ENCODE measurements at places on chromosomes 5 and 9.

DNA sequence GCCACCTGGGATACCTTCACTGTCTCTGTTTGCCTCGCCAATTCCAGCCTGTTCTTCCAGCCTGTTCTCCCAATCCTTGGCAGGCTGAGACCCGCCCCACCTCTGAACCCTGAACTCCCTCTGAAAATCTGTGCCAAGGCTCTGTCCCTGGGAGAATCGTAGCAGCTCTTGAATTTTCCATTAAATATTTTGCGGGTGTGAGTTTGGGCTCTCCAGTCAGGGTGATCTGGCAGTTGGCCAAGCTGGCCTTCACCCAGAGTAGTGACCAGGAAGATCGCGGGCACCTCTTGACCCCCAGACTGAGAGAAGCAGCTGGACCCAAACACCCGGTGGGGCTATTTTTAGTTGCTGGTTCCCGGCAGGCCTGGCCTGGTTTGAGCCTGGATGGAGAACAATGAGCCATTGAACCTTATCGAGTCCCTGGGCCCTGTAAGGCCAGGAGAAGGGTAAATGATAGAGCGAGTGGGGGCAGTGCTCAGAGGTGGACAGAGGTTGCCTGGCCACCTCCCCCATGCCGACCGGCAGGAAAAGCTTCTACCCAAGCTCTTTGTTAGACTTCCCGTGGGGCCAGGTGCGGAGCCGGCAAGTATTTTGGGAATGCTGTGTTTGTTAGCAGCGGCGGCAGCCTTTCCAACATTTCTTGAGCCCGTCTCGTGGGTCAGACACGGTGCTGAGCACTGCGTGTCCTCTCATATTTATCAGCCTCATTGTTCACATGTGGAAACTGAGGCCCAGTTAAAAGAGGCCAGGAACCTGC lies 146.2 kb downstream of the RGS3 start:
- H3K27me3 ChIP-seq, result no peaks in the 10 kb centered on the region
- H3K36me3 ChIP-seq, result no peaks in the 10 kb centered on the region
- H3K4me3 ChIP-seq, result no peak overlapping the region
- H3K27ac ChIP-seq, result no peak overlapping the region
- H3K4me1 ChIP-seq, result no peaks in the 10 kb centered on the region
- peak; percentile 45 for DNase-seq

DNA sequence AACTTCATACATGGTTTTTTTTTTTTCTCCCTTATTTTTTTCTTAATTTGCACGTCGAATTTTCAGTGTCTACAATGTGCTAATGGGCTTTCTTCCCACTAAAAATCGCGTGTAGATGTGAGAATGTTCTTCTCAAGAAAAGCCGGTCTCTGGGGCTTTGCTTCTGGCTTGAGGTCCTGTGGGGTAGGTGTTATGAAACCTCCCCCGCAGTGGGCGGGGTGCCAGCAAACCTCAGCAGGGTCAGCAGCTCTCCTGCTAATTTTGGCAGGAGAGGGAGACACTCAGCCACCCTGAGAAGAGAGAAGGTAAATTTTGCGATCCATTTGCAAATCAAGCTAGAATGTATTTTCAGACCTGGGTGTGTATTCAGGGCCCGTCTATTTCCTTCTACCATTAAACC lies 59.9 kb downstream of the NPR3 start:
- H3K36me3 ChIP-seq, result no peaks in the 10 kb centered on the region
- no peaks in the 10 kb centered on the region for H3K4me1 ChIP-seq
- no peak overlapping the region for H3K4me3 ChIP-seq
- H3K27me3 ChIP-seq, result no peaks in the 10 kb centered on the region
- no peak overlapping the region for H3K27ac ChIP-seq

- H3K27ac ChIP-seq, result no peak overlapping the region
- no peaks in the 10 kb centered on the region for H3K4me1 ChIP-seq
- no peak overlapping the region for H3K4me3 ChIP-seq
- no peaks in the 10 kb centered on the region for H3K27me3 ChIP-seq
- no peaks in the 10 kb centered on the region for H3K36me3 ChIP-seq
Measured at GRCh38 chr5:66238435-66238834, 94.3 kb downstream of the SREK1 start.

GRCh38 chr9:77987081-77987656 lies 44.4 kb downstream of the GNAQ start:
- H3K4me3 ChIP-seq, result no peak overlapping the region
- no peaks in the 10 kb centered on the region for H3K27me3 ChIP-seq
- peak overlapping the region; percentile 68 for H3K27ac ChIP-seq
- DNase-seq, result peak; percentile 47
- no peaks in the 10 kb centered on the region for H3K36me3 ChIP-seq

DNA sequence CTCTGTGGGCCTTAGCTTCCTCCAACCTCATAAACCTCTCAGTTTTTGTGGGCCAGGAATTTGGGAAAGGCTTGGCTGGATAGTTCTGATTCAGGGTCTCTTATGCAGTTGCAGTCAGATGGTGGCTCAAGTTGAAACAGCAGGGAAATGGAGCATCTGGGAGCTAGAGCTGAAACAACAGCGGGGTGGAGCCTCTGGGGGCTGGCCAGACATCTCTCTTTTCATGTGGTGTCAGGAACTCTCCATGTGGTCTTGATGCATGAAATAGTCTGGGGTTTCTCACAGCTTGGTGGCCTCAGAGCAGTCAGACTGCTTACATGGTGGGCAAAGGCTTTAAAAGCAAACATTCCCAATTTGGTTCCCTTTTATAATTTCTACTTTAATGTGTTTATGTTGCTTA lies 13.5 kb downstream of the ZNF346 start:
- H3K4me3 ChIP-seq, result no peak overlapping the region
- H3K27me3 ChIP-seq, result no peaks in the 10 kb centered on the region
- no peak overlapping the region for H3K27ac ChIP-seq
- peaks cover 26% of the 10 kb centered on the region for H3K36me3 ChIP-seq
- no peak for DNase-seq
- no peaks in the 10 kb centered on the region for H3K4me1 ChIP-seq

All from small intestine (tissue), 16 donors.